NCI-H226 (cell line): ENCODE measurements at places on chromosomes 11 and 22.

GRCh38 chr11:22559416-22559815 is 66.2 kb downstream of the FANCF start:
- no peak for DNase-seq

- no peak for DNase-seq
Observed at GRCh38 chr11:38968951-38969350, 2370.9 kb upstream of the RAG2 start.

GRCh38 chr22:24601217-24602104 is 1.5 kb upstream of the GGT1 start:
- DNase-seq, result no peak

- no peak for DNase-seq
Observed at GRCh38 chr22:47124961-47125360, 362.5 kb downstream of the TBC1D22A start.

GRCh38 chr11:130785380-130786116 is 130.7 kb downstream of the SNX19 start:
- peak; percentile 45 for DNase-seq

DNA sequence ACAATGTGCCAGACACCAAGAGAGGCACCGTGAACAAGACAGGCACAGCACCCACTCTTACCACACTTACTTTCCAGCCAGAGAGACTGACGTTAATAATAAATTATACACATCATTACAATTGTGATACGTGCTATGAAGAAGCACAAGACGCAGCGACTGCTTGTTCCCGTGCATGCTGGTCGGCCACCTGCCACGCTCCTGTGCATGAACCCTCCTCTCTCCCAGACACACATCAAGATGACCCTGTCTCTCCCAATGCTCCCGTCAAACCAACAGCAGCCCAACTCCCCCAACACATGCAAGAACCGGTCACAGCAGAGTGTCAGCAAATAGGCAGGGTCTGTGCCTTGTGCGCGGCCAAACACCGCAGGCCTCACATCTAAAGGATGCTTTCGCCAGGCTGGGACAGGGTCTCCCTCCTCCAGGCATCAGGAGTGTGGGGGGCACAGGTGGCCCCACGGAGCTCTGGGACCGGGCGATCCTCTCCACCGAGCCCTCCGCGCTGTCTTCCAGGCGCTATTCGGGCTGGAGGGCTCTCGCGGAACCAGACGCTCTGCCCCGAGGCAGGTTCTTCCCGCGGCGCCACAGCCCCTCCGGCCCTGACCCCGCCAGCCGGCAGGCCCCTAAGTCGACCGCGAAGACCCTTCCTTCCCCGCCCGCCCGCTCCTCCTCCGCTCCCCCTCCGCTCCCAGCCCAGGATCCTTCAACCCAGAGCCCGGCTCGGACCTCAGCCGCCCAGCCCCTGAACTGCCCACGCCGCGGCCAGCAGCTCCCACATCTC is 533 bp downstream of the SERGEF start:
- DNase-seq, result no peak

DNA sequence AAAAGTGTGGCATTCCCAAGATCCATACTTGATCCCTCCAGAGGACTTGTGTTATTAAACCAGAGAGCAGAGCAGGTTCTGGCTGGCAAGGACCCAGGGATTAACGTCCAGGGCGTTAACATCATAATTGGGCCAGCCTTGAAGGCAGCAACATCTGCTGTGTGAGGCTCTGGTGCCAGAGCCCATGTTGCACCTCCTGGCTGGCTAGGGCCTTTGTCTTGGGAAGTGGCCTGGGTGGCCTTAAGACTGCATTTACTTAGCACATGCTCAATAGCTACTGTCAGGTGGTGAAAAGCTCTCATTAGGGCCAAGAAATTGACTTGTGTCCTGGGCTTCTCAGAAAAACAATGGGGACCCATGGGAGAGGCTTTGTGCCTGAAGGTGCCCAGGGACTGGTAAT is 66.6 kb downstream of the CACNG2 start:
- no peak for DNase-seq

DNA sequence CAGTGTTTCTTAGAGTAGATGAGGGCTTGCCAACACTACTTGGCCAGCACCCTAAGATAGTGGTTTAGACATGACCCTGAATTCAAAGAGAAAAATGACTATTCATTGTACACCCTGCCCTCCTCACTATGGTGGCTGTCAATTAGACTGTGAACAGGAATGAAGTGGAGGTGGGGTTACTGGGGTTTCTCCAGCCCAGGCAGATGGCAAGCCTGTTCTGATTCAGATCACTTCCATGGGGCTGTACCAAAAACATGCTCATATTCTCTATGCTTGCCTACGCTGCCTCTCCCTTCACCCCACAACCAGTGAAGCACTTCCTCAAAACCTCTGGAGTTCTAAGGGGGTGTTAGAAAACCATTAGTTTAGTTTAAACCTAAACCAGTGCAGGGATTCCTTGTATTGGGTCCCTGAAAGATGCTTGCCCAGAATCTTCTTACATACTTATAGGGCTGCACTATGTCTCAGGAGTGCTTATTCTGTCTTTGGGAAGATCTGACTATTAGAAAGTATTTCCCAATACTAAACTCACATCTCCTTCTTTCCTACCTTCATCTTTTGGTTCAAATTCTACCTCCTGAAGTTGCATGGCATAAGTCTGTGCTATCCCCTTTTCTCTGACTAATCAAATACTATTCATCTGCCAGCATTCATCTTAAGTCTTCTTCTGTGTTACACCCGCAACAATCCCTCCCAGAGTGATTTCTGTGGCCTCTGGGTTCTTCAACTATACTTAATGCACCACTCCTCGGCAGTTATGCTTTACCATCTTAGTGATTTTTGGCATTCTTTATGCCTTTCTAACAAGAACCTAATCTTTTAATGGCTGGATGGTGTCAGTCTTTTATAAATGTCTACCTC is 71.8 kb downstream of the ATG16L2 start:
- DNase-seq, result no peak

- DNase-seq, result peak; percentile 55
Observed at GRCh38 chr11:119533921-119534736, 111.2 kb upstream of the THY1 start.

DNA sequence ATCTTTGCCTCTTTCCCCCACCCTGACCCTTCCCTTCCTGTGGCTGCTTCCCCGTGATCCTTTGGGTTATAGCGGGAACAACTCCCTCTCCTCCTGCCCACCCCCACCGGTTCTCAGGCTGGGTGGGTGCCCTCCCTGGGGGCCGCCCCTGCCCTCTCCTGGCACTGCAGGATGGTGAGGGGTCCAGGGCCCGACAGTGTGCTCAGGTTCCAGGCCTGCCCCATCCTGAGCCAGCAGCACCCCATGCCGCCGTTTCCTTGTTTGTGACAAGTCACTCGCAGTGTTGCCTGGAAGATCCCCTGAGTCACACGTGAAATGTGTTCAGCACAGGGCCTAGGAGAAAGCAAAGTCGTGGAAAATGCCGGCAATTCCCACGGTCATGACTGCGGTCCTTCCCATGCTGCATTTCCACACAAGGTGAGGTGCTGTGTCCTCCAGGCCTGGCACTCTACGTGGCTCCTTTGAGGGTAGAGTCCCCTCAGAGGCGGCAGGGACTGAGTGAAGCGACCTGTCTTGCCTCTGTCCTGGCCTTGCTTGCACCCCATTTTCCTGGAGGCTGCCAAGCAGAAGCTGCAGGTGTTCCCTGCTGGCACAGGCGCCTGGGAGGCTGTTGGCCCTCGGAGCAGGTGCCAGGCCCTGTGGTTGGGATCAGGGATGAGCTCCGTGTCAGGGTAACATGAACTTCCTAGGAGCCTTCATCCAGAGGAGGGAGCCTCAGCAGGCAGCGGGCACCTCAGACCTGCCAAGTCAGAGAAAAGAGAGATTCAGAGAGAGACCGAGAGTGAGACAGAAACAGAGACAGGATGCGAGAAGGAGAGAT is 80.5 kb upstream of the LINC01488 start:
- no peak for DNase-seq

GRCh38 chr11:115724666-115725065 is 220.5 kb upstream of the CADM1 start:
- no peak for DNase-seq

GRCh38 chr11:80024119-80024518 is 583.3 kb upstream of the TENM4 start:
- peak; percentile 45 for DNase-seq

- no peak for DNase-seq
Observed at GRCh38 chr11:76406359-76406758, 25.2 kb downstream of the GVQW3 start.

GRCh38 chr11:46615756-46616155 is 1.3 kb downstream of the HARBI1 start:
- no peak for DNase-seq

DNA sequence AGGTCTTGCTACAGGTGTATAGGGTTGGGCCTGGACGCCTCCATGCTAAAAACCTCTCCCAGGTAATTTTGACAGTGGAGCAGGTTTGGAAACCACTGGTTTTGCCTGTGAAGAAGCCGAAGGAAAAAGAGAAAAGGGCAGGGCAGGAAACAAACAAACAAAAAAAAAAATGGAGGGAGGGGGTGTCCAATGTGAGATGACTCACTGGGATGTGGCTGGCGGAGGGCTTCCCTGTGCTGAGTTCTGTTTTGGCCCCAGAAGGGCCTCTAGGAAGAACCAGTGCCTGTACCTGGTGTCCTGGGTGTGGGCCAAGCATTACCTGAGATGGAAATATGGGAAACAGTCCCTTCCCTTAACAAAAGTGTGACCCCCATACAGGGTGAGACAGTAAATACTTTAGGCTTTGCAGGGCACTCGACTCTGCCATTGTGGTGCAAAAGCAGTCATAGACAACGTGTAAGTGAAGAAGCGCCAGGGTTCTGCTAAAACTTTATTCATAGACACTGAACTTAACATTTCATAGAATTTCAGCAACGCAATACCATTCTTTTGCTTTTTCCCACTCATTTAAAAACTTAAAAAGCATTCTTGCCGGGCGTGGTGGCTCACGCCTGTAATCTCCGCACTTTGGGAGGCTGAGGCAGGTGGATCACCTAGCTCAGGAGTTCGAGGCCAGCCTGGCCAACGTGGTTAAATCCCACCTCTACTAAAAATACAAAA is 9.5 kb upstream of the DGKZ start:
- no peak for DNase-seq

DNA sequence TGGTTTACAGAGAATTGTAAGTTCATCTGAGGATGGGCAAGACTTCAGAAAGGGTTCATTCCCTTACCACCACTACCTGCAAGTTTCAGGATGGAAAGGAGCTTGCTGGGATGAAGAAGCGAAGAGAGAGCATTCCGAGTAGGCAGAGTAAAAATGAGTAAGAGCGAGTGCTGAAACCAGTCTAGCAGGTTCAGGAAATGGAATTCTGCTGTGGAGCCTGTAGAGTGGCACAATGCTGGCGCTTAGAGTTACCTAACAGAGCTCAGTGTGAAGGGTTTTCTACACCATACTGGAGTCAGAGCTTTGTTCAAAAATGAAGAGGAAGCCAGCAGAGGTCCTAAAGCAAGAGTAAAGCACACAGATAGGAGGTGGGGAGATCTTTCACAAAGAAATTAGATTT is 179.2 kb upstream of the ZC3H12C start:
- no peak for DNase-seq

DNA sequence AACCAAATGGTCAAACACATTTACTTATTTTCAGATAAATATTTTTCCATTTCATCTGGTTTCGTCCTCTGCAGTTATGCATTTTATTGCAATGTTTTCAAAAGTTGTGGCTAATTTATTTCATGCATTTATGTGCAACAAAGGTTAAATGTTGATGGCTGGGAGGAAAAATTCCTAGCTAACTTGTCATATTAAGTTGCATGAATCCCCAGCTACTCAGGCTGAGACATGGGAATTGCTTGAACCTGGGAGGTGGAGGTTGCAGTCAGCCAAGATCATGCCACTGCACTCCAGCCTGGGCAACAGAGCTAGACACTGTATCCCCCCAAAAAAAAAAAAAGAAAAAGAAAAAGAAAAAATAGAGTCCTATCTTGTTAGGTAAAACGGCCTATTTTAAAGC is 1862.4 kb upstream of the RAG2 start:
- peak; percentile 74 for DNase-seq

DNA sequence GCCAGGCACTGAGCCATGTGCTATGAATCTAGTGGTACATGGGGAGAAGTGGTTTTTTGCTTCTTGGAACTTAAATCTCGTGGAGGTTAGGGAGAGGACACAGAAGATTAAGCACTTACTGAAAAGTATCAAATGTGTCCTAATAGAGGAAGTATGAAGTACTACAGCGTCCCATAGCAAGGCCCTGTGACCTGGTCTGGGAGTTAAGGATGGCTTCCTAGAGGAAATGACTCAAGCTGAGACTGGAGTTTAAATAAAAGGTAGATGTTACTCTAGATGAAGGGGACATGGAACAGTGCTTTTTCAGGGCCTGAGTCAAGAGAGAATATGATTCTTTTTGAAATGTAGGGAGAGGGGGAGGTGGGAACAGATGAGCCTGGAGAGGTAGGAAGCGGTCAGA is 202.9 kb downstream of the GRIK4 start:
- DNase-seq, result no peak

GRCh38 chr11:116390963-116391362 is 381.8 kb downstream of the BUD13 start:
- DNase-seq, result no peak

GRCh38 chr22:50307890-50308596 is 597 bp upstream of the PLXNB2 start:
- DNase-seq, result no peak

DNA sequence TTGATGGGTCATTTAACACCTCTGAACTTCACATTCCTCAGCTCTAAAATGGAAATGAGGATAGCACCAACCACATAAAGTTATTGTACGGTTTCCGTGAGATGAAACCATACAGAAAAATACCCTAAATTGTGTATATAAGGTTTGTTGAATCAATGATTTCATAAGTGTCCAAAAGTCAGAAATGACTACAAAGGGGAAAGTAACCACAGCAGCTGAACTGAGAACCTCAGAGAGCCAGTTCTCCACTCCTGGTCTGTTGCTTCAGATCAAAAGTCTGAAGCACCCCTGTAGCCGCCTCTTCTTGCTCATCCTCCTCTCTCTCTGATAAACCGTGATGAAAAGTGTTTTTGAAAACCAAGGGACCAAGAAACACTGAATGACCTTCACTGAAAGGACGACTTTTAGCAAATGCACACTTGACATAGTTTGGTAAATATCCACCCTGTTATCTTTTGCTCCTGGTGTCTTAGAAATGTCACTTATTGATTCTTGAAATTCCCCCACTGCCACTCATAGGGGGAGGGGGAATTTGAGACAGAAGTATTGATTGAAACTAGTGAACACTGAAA is 194.5 kb downstream of the NAV2 start:
- no peak for DNase-seq

- DNase-seq, result no peak
Observed at GRCh38 chr11:1117992-1118391, 39.8 kb upstream of the MUC5AC start.
